ENCODE measurements at places on chromosomes 6 and 20.

DNA sequence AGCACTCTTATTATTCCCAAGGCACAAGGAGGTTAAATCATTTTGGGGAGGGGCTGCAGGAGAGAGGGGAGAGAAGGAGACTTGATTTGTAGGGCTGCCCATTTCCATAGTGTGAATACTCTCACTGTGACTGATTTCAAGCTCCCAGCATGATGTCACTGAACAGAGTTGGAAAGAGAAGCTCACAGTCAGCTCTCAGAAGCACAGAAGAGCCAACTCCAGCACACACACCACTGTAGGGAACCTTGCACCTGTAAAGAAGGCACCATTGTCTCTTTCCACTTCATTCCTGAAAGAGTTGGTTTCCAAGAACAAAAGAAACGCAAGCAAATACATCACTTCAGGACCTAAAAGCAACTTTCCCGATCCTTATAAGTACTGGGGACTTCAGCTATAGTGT, 12.7 kb upstream of the STK35 start:
- DNase-seq, result no peak

DNA sequence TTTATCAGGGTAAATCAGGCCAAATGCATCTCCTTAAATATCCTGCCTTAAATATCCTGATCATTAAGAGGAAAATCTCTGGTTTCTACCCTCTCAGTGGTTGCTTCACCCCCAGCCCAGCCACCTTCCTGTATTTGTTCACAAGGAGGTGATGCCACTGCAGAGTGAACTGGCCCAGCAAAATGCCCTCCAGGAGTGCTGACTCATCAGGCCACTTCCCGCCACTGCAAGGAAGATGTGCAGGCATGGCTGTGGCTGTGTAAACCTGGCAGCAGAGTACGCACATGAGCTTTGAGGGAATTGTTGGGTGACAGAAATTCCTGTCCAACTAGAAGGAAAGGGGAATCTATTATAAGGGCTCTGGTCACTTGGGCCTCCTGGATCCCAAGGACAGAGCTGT, 13.8 kb downstream of the NQO2 start:
- DNase-seq, result peak; percentile 49

DNA sequence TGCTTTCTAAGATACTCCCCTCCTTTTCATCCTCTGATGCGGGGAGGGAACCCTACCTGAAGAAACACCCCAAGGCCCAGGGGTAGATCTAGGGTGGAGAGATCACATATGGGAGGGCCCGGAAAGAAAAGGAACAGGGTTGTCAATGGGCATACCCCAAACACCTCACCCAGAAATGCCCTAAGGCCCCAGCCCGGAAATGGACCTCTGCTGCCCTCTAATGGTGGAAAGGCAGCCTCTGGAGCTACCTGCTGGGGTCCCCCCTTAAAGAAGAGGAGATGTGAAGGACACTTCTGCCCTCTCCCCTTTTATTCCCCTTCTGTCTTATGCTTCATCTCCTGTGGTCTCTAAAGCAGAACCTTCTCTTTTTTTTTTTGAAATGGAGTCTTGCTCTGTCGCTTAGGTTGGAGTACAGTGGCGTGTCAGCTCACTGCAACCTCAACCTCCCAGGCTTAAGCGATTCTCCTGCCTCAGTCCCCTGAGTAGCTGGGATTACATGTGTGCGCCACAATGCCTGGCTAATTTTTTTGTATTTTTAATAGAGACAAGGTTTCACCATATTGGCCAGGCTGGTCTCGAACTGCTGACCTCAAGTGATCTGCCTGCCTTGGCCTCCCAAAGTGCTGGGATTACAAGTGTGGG, 458 bp upstream of the ARMC12 start:
- peak; percentile 54 for DNase-seq

GRCh38 chr6:84767526-84768201, 3.3 kb upstream of the TBX18 start:
- DNase-seq, result no peak

DNA sequence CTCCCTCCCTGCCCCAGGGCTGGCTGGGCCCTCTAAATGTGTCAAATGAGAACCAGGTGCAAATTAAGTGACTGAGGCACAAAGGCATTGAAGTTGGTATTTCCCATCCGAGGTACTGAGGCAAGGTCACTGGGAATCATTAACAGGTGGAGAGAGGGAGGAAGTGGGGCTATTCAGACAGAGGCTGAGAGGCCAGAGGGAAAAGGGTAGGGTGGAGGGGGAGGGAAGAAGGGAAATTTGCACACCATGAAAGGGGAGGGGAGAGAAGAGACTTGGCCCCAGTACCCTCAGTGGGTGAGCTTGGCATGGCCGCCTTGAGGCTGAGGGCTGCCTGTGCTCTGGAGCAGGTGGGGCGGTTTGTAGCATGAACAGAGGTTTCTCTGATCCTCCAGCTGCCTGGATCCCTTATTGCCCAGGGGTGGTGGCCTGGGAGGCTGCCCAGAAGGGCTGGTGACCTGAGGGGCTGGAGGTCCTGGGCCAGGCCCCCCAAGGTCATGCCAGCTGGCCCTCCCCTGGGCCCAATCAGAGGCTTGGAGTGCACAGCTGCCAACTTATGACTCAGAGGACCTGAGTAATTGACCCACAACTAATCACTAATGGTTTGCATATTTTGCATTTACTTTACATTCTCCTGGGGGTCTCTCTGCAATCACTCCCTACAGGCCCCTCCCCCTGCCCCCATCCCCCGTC, 40.3 kb upstream of the ZFAND3 start:
- DNase-seq, result no peak

DNA sequence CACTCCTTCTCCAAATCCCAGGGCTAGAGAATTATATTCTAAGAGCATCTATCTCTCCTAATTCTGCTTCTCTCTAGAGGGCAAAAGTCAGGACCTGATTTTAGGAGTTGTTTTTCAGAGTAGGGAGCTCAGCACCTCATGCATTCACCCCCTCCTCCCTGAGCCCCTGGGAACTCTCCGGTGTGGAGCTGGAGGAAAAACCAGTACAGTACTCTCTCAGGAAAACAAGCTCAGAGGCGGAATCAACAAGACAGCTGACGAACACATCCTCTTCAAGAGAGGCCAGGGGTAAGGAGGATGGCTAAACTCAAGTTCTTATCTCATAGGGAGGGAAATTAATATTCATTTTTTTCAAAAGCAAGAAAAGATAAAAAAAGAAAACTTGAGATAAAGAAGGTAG, 120.1 kb upstream of the CDYL start:
- DNase-seq, result no peak

DNA sequence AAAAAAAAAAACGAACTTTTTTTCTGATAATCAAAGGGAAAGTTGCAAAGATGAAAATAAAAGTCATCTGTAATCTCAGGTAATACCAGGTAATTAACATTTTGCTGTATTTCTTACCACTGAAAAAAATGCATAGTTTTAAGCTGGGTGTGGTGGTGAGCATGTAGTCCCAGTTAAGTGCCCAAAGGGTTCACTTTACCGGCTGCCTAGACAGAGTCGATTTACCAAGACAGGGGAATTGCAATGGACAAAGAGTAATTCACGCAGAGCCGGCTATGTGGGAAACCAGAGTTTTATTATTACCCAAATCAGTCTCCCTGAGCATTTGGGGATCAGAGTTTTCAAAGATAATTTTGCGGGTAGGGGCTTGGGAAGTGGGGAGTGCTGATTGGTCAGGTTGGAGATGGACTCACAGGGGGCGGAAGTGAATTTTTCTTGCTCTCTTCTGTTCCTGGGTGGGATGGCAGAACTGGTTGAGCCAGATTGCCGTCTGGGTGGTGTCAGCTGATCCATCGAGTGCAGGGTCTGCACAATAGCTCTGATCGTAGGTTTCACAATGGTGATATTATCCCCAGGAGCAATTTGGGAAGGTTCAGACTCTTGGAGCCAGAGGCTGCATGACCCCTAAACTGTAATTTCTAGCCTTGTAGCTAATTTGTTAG, 51.9 kb downstream of the RPF2 start:
- no peak for DNase-seq

- no peak for DNase-seq
These were observed 2.1 kb downstream of the BPIFB4 start for GRCh38 chr20:33081411-33082154.

DNA sequence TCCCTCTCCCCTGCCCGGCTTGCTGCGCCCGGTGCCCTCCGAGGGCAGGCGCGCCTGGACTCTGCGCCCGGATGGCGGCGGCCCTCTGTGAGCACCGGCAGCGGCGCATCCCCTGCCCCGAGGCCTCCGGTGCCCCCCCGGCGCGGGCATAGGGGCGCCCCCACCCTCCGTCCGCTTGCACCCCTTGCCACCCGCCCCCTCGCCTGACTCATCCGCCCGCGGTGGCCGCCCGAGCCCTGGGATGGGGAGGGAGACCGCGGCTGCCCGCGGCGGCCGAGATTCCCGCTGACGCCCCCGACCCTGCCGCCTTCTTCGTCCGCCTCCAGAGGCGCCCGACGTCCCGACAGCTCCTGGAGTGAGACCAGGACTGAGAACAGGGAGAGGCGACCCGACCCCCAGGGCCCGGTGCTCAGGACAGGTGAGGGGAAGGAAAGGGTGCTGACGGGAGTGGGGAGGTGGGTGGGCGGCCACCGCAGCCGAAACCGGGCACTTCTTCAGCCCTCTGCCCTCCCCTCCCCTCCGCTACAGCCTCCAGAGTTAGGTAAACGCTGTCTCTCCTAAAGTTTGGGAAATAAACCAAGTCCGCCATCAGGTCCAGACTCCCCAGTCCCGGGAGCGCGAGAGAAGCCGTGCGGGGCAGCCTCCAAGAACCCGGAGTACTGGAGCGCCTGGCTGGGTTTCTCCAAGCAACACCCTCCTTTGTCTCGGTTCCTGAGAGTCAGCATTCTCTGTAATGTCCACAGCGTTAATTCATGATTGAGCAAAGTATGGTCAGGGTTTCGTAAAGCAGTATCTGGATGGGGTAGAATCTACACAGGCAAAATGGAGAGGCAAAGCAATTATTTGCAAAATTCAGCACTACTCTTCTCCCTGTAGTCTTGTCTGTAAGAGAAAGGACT, 539 bp downstream of the TMEM200A start:
- no peak for DNase-seq

- no peak for DNase-seq
These were observed at the start of gene GGTLC1 for GRCh38 chr20:23988561-23988960. Gene GGTLC1, minus strand, starts transcription at chr20:23988779. Its CDS starts 2,168 bp downstream, at chr20:23986611.

GRCh38 chr20:32674362-32674789, 635 bp upstream of the C20orf203 start:
- DNase-seq, result peak; percentile 44

- DNase-seq, result no peak
These were observed 298.8 kb upstream of the MAP3K7 start for GRCh38 chr6:90885611-90886056.

- DNase-seq, result no peak
These were observed 12.1 kb upstream of the BTBD3 start for GRCh38 chr20:11905460-11906179.

Data from RKO (cell line).